ENCODE measurements at places on chromosomes 7 and 10. TPM values are rescaled to one million over a fixed set of nuclear protein-coding genes. Genes with fewer than 3 reads are reported as not detected.

Gene BICC1
- 67.7 TPM for total RNA-seq

Gene EBF3
- total RNA-seq: 0.11 TPM

DNA sequence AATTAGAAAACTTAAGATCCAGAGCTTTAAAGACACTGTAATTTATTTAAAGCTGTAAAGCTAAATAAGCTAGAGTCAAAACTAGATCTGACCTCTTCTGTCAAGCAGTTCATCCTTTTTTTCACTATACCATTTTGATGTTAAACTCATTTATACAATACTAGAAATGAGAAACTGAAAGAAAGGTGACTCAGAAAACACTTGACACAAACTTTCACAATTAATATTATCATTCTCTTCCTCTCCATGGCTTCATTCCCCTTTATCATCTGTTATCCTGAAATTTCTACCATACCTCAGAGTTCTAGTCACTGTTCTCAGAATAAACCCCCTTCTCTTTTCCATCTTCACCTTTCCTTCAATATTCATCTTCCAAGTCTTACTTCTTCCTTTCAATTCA lies 1.3 kb downstream of the FIGNL1 start:
- peaks cover 6% of the 10 kb centered on the region for H3K27me3 ChIP-seq
- DNase-seq: no peak
- H3K27ac ChIP-seq: no peak overlapping the region
- H3K4me1 ChIP-seq: peaks cover 37% of the 10 kb centered on the region

DNA sequence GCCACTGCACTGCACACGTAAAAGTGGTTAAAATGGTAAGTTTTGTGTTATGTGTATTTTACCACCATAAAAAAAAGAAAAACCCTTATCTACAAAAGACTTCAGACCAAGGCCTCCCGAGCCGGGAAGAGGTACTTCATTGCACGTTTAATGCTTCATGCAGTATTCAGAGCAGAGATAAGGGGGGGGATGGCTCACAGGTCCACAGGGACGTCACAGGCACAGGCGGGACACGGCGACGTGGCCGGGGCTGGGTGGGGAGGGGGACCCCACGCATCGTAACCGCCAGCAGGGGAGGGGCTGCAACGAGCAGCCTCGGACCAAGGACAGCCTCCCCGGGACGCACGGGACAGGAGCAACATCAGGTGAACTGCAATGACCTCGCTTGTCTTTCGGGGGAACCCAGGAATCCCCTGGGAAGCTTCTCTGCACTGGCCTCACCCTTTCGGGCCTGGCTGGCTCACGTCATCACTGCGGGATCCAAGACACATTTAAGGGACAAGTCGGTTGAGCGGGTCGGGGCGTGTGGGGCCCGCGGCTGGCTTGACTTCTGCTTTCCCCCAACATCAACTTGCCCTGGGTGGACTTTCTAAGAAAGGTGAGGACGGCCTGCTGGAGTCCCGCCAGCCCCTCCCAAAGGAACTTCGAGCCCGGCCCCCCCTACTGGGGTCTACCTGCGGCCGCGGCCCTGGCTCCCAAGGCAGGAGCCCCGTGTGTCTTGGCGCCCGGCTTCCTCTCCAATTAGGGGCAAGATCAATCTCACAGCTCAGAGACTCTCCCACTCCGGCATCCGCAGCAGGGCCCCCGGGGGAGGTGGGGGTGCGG lies 29.6 kb upstream of the PDGFA start:
- H3K27ac ChIP-seq: no peak overlapping the region
- DNase-seq: no peak
- no peaks in the 10 kb centered on the region for H3K27me3 ChIP-seq
- no peaks in the 10 kb centered on the region for H3K36me3 ChIP-seq
- H3K4me3 ChIP-seq: no peak overlapping the region
- H3K4me1 ChIP-seq: peaks cover 11% of the 10 kb centered on the region

DNA sequence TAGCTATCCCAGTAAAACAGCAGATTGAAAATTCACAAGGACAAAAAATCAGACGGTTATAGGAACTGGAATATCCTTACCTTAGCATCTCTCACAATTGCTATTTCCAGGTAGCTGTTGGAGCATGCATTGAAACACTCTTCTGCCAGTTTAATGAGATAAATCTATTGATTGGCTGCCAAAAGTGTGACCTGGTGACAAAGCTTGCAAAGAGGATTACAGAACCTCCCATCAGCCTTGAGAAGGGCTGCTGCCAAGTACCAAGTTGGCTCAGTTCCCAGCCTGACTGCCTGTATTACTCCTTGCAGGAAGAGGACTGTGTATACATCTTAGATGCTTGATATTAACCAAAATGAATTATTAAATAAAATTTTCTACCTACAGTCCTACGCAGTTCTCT lies 5.1 kb downstream of the PRLHR start:
- H3K27me3 ChIP-seq: peaks cover 16% of the 10 kb centered on the region
- H3K4me3 ChIP-seq: no peak overlapping the region
- peak; percentile 12 for DNase-seq
- no peaks in the 10 kb centered on the region for H3K36me3 ChIP-seq
- no peak overlapping the region for H3K27ac ChIP-seq

GRCh38 chr7:105429746-105430612 lies 41.3 kb upstream of the SRPK2 start:
- no peak overlapping the region for H3K4me3 ChIP-seq
- peaks cover 6% of the 10 kb centered on the region for H3K4me1 ChIP-seq
- H3K27ac ChIP-seq: peak overlapping the region; percentile 19
- H3K27me3 ChIP-seq: no peaks in the 10 kb centered on the region
- DNase-seq: peak; percentile 36

GRCh38 chr10:8600192-8600591 lies 545.7 kb downstream of the GATA3 start:
- H3K27ac ChIP-seq: no peak overlapping the region
- no peak for DNase-seq
- H3K27me3 ChIP-seq: no peaks in the 10 kb centered on the region
- H3K4me3 ChIP-seq: no peak overlapping the region
- H3K36me3 ChIP-seq: no peaks in the 10 kb centered on the region

GRCh38 chr10:72834183-72834825 lies 59.2 kb upstream of the OIT3 start:
- H3K4me1 ChIP-seq: peaks cover 52% of the 10 kb centered on the region
- H3K27me3 ChIP-seq: no peaks in the 10 kb centered on the region
- 0 out of 2 replicates have a peak overlapping the region, but pooled peaks have one; percentile 4 for H3K27ac ChIP-seq
- H3K36me3 ChIP-seq: no peaks in the 10 kb centered on the region
- H3K4me3 ChIP-seq: no peak overlapping the region

GRCh38 chr7:142440906-142441411 lies 183.1 kb upstream of the PRSS58 start:
- no peak for DNase-seq
- H3K27ac ChIP-seq: peak overlapping the region; percentile 91
- H3K4me1 ChIP-seq: peaks cover 88% of the 10 kb centered on the region
- no peaks in the 10 kb centered on the region for H3K27me3 ChIP-seq
- H3K36me3 ChIP-seq: peaks cover 4% of the 10 kb centered on the region
- peak overlapping the region; percentile 46 for H3K4me3 ChIP-seq

GRCh38 chr7:137269240-137269639 lies 74.3 kb downstream of the PTN start:
- no peaks in the 10 kb centered on the region for H3K36me3 ChIP-seq
- no peak for DNase-seq
- H3K4me1 ChIP-seq: no peaks in the 10 kb centered on the region
- H3K27ac ChIP-seq: no peak overlapping the region

DNA sequence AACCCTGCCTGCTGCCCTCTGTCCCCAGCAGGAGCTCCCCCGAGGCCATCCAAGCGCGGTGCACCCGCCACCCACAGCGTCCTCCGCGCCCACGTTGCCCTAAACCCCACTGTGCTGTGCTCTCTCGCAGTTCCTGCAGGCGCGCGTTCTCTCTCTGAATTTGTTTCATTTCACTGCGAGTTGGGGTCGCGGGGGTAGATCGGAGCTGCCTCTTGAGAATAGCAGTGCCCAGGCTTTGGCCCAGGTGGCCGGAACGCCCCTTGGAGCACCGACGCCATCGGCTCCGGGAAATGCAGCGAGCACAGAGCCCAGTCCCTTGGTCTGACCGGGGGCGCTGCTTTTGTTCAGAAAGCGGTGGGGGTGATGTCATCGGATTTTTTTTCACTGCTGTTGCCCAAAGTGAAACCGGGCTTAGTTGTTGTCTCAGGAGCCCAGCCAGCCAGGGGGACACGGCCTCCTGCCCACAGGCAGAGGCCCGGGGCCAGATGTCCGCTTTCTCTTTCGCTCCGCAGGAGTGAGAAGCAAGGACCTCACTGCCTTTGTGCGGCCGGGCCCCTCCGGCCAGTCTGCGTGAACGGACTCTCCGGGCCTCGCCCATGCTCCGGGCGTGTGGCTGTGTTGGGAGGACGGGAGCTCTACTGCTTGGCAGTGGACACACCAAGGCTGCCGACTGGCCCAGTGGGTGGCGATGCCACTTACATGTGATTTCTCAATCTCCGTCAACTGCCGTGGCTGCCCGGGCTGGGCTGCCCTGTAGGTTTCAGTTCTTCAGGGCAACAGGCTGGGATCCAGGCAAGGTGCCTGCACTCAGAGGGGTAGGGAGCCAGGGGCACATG lies 43.1 kb downstream of the FOXK1 start:
- peak; percentile 84 for DNase-seq
- H3K4me1 ChIP-seq: peaks cover 30% of the 10 kb centered on the region
- H3K27me3 ChIP-seq: peaks cover 2% of the 10 kb centered on the region
- peak overlapping the region; percentile 98 for H3K27ac ChIP-seq
- peaks cover 5% of the 10 kb centered on the region for H3K36me3 ChIP-seq

DNA sequence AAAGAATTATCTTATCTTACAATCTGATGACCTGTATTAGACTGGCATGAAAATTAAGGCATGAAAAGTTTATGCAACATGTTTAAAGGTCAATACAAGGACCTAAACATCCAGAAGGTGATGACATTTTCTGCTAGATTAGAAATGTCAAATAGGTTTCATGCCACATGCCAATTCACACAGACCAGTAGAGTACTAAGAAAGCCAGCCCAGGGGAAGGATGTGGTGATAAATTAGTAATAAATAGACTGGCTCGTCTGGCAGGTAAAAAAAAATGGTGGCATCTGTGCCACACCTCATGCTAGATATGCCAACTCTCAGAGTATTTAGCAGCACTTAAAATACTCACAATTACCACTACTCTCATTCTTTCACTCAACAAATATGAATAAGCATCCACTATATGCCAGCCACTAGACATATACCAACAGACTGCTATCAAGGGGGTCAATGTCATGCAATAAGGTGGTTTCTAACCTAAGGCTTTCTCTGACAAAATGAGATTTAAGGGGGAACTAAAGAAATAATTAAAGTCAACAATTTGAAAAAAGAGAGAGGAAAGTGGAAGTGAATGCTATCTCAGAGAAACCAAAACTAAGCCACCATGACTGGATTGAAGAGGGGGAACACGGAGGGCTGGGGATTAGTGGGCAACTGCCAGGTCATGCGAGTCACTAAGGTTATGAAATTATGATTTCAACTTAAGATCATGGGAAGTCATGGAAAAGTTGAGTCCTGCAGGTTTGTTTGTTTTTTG lies 83.5 kb downstream of the SGMS1 start:
- peaks cover 23% of the 10 kb centered on the region for H3K4me1 ChIP-seq
- no peak overlapping the region for H3K4me3 ChIP-seq
- no peaks in the 10 kb centered on the region for H3K36me3 ChIP-seq
- no peak overlapping the region for H3K27ac ChIP-seq
- peaks cover 3% of the 10 kb centered on the region for H3K27me3 ChIP-seq
- no peak for DNase-seq

Gene CDK13
- 30.0 TPM for total RNA-seq

GRCh38 chr7:12572941-12573575 lies 2.5 kb downstream of the SCIN start:
- DNase-seq: no peak
- peak overlapping the region; percentile 81 for H3K4me3 ChIP-seq
- peak overlapping the region; percentile 65 for H3K27ac ChIP-seq
- H3K36me3 ChIP-seq: no peaks in the 10 kb centered on the region

Gene CYP2C8
- total RNA-seq: not detected

DNA sequence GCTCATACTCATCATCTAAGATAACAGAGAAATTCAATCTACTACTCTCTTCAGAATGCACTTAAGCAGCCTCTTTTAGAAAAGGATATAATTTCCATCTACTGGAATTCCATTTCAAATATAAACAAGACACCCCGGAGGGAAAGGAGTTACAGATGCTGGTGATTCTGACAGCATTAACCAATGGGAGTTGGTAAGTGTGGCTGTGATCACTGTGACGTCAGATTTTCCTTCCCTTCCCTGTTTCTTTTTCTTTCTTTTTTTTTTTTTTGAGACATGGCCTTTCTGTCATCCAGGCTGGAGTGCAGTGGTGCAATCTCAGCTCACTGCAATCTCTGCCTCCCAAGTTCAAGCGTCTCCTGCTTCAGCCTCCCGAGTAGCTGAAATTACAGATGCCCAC lies 106.6 kb downstream of the ACTR3B start:
- no peaks in the 10 kb centered on the region for H3K4me1 ChIP-seq
- H3K27ac ChIP-seq: no peak overlapping the region
- H3K27me3 ChIP-seq: no peaks in the 10 kb centered on the region
- peaks cover 19% of the 10 kb centered on the region for H3K36me3 ChIP-seq
- H3K4me3 ChIP-seq: no peak overlapping the region

- no peaks in the 10 kb centered on the region for H3K36me3 ChIP-seq
- H3K4me3 ChIP-seq: no peak overlapping the region
- H3K27ac ChIP-seq: no peak overlapping the region
- H3K27me3 ChIP-seq: no peaks in the 10 kb centered on the region
- H3K4me1 ChIP-seq: no peaks in the 10 kb centered on the region
These were observed 49.8 kb downstream of the SEMA3E start for GRCh38 chr7:83599131-83599530.

GRCh38 chr10:132804287-132804686 lies 18.3 kb upstream of the NKX6-2 start:
- no peak overlapping the region for H3K4me3 ChIP-seq
- H3K36me3 ChIP-seq: no peaks in the 10 kb centered on the region
- no peaks in the 10 kb centered on the region for H3K4me1 ChIP-seq

DNA sequence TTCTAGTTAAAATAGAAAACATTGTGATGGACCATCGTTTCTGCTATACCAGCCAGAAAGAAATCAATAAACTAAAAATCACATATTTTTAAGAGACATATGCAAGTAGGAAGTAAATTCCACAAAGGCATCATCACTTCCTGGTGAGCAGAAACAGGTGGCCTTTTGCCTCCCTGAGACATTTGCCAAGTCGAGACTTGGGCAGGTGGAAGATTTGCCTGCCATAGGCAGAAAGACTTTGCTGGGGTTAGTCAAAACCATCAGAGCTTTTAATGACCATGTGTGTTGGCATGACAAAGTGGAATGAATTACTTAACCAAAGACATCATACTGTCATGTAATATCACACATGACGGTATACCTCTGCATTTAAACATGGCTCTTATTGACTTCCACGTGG lies 66.0 kb upstream of the FGL2 start:
- H3K36me3 ChIP-seq: peaks cover 5% of the 10 kb centered on the region
- H3K4me1 ChIP-seq: peaks cover 26% of the 10 kb centered on the region
- H3K27ac ChIP-seq: no peak overlapping the region
- DNase-seq: no peak
- no peak overlapping the region for H3K4me3 ChIP-seq

GRCh38 chr7:37076668-37077067 lies 352.4 kb upstream of the AOAH start:
- no peak overlapping the region for H3K4me3 ChIP-seq
- peaks cover 1% of the 10 kb centered on the region for H3K27me3 ChIP-seq
- no peak for DNase-seq

- H3K4me1 ChIP-seq: peaks cover 10% of the 10 kb centered on the region
- no peaks in the 10 kb centered on the region for H3K27me3 ChIP-seq
- no peak for DNase-seq
- no peaks in the 10 kb centered on the region for H3K36me3 ChIP-seq
- H3K4me3 ChIP-seq: no peak overlapping the region
- no peak overlapping the region for H3K27ac ChIP-seq
These were observed 79.9 kb downstream of the HACD1 start for GRCh38 chr10:17537281-17537680.

GRCh38 chr10:58820861-58821751 lies 308.4 kb downstream of the BICC1 start:
- peak; percentile 90 for DNase-seq
- peaks cover 60% of the 10 kb centered on the region for H3K4me1 ChIP-seq
- H3K27ac ChIP-seq: peak overlapping the region; percentile 70
- H3K4me3 ChIP-seq: peak overlapping the region; percentile 67
- H3K36me3 ChIP-seq: peaks cover 51% of the 10 kb centered on the region

Data from HFFc6 (cell line).